ENCODE measurements at places on chromosomes 4 and X.

DNA sequence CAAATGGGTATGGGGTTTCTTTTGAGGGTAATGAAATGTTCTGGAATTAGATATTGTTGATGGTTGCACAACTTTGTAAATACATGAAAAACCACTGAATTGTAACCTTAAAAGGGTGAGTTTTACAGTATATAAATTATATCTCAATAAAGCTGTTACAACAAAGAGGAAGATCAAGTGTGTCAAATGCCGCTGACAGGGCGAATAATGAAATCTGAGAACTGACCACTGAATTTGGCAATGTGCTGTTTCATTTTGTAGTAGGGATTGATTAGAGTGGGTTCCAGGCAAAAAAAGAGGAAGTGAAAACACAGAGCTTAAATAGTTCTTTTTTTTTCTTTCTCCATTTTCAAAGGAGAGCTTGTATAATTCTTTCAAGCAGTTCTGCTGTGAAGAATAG, 161.1 kb upstream of the NAP1L5 start:
- no peak for DNase-seq

- no peak for DNase-seq
Observed at GRCh38 chr4:24476282-24476681, 108.1 kb downstream of the DHX15 start.

DNA sequence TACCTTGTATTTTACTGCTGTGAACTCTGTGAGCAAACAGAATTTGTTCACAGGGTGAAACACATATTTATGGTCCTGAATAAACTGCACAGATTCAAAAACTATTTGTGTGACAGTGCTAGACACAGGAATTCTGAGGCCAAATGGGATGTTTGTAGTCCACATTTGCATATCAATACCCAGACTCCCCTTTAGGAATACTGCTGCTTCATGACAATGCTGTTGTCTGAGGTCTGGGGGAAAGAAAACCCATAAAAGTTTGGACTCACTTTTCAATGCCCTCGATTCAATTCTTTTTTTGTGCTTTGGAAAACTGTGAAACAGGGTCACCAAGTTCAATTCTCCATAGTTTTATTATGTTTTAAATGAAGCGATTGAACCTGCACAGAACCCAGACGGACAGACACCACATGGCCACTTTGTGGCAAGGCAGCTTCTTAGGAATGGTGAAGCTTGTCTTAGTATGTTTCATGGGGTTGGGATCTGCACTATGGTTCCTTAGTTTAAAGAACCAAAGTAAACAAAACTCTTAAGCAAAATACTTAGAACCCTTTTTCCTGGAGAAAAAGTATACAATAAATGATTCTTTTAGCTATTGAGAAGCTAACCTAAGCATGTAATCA, 92.3 kb upstream of the MAD2L1 start:
- no peak for DNase-seq

DNA sequence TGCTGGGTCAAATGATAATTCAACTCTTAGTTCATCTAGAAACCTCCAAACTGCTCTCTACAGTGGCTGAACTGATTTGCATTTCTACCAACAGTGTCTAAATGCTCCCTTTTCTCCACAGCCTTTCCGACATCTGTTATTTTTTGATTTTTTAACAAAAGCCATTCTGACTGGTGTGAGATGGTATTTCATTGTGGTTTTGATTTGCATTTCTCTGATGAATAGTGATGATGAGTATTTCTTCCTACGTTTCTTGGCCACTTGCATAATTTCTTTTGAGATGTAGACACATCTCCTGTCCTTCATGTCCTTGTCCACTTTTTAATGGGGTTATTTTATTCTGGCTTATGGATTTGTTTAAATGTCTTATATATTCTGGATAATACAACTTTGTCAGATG, 298.2 kb upstream of the ARSJ start:
- no peak for DNase-seq

DNA sequence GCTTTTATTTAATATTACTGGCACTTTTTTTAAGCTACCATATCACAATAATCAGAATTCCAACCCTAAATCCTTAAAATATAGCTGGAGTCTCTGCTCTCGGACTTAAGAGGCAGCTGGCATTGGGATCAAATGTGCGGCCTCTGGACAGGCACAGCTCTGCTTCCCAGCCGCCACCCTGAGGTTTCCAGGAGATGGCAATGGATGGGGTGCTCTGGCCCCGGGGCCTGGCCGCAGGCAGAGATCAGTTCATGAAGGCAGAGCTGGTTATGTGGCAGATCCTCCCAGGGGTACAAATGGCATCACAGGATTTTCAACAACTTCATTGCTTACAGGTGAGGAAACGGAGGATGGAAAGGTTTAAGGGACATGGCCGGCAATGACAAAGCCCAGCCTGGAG, 57.8 kb downstream of the JAKMIP1 start:
- no peak for DNase-seq

GRCh38 chr4:72112514-72113156, 80.8 kb downstream of the NPFFR2 start:
- DNase-seq = no peak

DNA sequence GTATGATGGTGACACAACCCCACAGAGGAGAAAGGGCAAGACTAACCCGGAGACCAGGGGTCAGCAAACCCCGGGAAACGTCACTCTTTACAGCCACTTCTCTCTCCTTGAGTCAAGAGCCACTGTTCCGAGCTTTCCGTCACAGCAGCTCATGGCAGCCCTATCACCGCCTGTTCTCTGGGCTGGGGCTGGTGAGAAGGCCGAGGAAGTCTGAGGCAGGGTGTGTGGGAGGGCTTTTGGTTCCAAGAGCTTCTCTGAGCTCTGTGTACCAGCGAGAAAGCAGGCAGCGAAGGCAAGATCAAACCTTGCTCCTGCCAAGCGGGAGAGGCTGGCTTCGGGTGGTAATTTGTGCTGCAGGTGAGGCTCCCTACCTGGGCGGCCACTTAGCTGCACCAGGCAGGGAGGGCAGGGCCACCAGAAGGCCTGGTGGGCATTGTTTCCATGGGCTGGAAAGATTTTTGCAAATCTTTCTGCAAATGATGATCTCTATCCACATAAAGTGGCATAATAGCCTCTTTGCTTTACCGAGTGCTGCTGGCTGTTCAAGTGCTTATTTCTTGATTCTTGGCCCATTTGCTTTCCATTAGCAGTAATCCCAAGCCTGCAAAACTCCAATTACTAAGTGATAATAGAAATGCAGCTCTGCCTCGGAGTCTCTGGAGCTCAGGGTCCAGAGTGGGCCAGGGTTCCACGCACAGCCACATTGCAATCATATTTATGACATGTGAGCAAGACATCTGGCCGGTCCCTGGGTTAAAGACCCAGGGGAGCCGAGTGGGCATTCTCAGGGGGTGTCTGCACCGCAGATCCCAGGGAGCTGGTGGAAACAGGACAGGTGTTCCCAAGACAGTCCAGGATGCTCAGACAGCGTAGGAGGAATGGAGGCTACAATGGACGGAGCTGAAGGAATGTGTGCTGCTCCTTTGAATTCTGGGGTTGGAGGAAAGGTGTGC, 41.5 kb downstream of the DCTD start:
- DNase-seq = no peak

DNA sequence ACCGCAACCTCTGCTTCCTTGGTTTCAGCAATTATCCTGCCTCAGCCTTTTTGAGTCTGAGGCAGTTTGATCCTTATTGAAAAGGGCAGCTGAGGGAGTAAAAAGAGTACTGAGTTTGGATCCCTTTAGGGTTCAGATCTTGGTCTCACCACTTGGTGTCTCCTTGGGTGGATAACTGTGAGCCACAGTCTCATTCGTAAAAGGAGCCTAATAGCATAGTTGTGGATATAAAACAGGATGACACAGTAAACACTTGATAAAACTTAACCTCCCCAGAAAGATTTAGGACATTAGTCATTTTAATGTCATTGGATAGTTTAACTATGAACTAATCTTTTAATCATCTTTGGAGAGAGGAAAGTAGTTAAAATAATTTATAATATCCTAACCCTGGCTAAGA, 173.0 kb downstream of the ANK2 start:
- no peak for DNase-seq

DNA sequence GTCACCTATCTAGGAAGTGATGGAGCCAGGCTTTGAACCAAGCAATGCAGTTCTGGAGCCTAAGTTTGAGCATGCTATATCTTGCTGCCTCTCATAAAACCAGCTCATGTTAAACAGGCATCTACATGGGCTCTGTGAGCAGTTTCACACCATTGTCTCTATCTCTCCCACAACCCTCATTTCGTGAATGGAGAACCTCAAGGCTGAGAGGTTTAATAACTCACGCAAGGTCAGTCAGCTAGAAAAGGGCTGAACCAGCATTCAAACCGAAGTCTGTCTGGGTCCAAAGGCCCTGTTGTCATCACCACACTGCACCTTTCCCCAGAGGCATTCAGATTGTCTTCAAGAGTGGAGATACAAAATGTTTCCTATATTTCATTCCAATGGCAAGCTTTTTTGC, 369.2 kb downstream of the MID1IP1 start:
- DNase-seq = no peak

DNA sequence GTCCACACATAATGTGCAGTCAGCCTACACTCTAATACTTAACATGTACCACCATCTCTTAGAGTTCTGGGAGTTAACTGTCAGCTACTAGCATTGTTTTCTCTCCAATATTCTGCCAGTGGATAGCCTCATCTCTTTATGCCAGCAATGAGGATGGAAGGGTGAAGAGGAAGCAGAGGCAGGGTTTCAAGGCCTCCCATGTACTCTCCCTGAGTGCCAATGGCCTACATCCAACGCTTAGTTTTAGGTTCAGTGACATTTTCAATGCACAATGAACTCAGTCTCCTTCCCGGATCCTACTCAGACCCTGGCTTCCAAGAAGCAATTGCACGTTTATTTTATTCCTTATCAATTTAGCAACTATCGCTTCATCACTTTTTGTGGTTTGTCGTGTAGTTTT, 686.1 kb downstream of the DMD start:
- no peak for DNase-seq

DNA sequence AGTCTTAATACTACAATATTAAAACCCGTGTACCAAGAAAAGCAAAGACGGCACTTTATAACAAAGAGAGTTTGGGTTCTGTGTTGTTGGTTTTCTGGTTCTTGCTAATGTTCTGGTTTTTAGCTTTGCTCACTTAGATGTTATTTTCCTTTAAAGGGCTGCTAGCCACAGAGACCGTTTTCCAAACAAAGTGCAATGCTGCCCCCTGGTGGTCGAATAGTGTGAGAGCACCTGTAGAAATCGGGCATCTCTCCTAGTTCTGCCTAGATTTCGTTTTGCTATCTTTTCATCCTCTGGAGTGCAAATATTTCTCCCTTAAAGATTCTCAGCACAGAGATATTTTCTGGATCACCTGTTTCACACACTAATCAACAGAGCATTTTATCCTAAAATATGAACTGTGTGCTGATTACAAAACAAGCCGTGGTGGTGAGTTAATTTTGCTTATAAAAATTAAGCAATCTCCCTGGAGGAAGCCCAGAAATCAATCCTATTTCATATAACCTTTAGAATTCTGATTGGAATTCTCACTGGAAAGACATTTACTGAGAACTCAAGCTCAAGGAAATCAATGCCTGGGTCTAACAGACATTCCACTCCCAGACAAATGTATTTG, 334.5 kb upstream of the NOCT start:
- peak; percentile 60 for DNase-seq

GRCh38 chr4:915041-915474, 17.1 kb downstream of the GAK start:
- DNase-seq = no peak

DNA sequence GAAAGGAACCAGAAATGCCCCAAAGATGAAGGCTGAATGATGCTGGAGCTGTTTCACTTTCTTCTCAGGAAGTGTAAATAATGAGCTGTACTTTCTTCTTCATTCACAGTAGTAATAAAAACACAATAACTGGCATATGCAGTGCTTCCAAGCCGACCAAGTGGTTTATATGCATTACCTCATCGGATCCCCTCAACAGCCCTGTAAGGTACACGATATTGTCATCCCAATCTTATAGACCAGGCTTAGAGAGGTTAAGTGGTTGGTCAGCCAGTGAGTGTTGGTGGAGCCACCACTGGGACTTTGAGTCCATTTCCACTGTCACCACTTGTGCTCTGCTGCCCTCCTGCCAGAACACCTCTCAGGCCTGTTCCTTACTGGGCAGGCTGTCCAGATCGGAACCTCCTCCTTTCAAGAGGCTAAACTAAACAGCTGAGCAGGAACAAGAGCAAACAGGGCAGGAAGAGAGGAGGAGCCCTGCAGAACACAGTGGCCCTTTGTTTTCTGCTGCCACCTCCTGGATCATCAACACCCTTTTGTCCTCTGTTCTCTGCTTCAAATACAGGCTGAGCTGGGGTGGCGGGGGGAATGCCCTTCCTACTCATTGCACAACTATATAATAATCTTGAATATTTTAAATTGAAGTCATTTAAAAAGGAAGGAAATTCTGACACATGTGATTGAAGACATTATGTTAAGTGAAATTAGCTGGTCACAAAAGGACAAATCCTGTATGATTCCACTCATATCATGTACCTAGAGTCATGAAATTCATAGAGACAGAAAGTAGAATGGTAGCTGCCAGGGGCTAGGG, 112.5 kb upstream of the ATP6AP2 start:
- DNase-seq = peak; percentile 15

DNA sequence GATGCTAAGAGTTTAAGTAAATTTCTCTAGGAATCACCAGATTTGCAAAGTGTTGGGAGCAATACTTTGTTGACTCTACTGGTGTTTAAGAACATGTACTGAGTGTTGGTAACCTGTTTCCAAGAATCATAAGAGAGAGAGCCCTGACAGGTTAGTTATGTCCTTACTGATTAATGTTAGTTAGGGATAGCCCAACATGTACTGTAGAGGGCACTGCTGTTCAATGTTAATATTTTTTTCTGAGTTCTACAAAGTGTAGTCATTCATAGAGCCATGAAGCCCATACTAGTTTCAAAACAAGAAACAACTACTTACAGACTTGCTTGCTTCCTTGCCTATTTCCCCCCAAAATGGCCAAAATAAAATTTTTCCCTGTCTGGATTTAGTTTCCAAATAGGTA, 11.9 kb downstream of the TMPRSS11D start:
- DNase-seq = no peak

- peak; percentile 5 for DNase-seq
Observed at GRCh38 chr4:113825272-113825671, 63.7 kb upstream of the CAMK2D start.

DNA sequence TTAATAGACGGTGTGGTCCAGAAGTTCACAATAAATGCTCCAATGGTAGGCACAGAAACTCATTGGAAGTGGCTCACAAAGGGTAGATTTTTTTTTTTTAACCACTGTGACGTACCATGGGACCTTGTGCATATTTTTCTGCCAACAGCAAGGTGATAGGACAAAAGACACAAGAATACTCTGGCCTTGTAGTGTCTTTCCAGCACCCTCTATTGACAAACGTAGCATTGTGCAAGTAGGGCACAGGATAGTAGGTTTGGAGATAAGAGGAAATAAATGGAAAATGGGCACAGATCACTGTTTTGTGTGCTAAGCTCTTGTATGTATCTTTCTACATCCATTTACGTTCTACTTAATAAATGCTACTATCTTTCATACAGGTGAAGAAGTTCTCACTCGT, 2054.9 kb downstream of the PCDH7 start:
- no peak for DNase-seq
